ENCODE measurements at places on chromosomes 5 and 9. TPM values are rescaled to one million over a fixed set of nuclear protein-coding genes. Genes with fewer than 3 reads are reported as not detected.

Gene FAM81B
- total RNA-seq: not detected

Gene ECM2
- total RNA-seq: 20.1 TPM

DNA sequence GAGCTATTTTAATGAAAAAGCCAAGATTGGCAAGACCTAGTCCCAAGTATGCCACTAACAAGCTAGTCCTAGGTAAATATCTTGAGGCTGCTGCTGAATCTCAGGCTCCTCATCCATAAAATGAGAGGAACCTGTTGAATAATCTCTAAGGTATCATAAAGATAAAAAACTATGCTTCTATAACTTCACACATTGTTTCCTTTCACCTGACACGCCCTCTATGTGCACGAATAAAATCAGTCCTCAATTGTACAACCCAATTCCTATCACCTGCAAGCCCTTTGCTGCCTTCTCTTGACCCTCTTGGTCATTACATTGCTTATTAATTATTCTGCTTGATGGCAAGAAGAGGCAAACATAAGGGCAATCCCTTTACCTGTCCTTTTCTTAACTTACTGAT is 69.9 kb downstream of the TRPM6 start:
- no peak for DNase-seq
- no peak overlapping the region for H3K4me3 ChIP-seq
- H3K27ac ChIP-seq: no peak overlapping the region
- no peaks in the 10 kb centered on the region for H3K27me3 ChIP-seq
- H3K4me1 ChIP-seq: no peaks in the 10 kb centered on the region
- no peaks in the 10 kb centered on the region for H3K36me3 ChIP-seq

GRCh38 chr5:1670351-1670750 is 129.3 kb downstream of the MRPL36 start:
- no peaks in the 10 kb centered on the region for H3K27me3 ChIP-seq
- no peak for DNase-seq
- H3K4me3 ChIP-seq: no peak overlapping the region
- H3K36me3 ChIP-seq: no peaks in the 10 kb centered on the region
- no peaks in the 10 kb centered on the region for H3K4me1 ChIP-seq

DNA sequence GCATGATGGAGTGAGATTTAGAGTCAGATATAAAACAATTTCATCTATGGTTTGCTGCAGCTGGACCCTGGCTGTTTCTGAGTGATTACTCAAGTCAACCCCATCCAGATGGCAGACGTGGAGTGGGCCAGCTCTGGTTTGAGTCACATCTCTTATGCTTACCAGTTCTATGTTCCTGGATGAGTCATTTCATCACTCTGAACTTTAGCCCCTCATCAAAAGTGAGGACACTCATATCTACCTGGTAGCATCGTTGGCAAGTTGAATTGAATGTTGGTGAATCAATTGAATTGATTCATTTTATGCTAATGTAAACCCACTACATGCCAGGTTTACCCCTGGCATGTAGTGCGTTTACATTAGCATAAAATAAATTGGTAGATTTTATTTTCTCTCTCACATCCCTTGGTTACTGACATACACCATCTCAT is 176.4 kb downstream of the FGF18 start:
- H3K27ac ChIP-seq: no peak overlapping the region
- no peaks in the 10 kb centered on the region for H3K27me3 ChIP-seq
- H3K4me1 ChIP-seq: no peaks in the 10 kb centered on the region
- H3K4me3 ChIP-seq: no peak overlapping the region
- DNase-seq: no peak
- H3K36me3 ChIP-seq: no peaks in the 10 kb centered on the region

GRCh38 chr5:123371575-123372179 is 51.5 kb downstream of the CEP120 start:
- peak; percentile 44 for DNase-seq
- H3K27ac ChIP-seq: no peak overlapping the region
- H3K4me3 ChIP-seq: no peak overlapping the region

DNA sequence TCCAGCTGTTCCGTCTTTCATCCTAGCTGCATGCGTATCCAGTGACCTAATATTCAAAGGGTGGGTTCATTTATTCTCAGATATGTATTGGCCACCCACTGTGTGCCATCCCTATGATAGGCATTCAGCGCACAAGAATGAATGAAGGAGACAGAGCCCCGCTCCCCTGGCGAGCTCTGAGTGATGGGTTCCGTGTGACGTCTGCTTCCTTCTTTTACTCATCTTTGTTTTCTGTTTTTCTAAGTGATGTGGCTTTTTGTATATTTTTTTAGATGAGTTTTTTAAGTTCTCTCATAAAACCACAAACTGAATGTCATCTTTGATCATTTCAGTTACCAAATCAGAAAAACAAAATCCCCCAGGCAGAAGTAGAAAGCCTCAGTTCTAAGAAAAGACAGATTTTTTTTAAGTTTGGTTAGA is 168.3 kb upstream of the OTULINL start:
- H3K27me3 ChIP-seq: no peaks in the 10 kb centered on the region
- H3K4me3 ChIP-seq: no peak overlapping the region
- no peaks in the 10 kb centered on the region for H3K4me1 ChIP-seq
- H3K27ac ChIP-seq: no peak overlapping the region

GRCh38 chr9:132267660-132268059 is 87.1 kb downstream of the SETX start:
- H3K4me3 ChIP-seq: no peak overlapping the region
- H3K4me1 ChIP-seq: no peaks in the 10 kb centered on the region
- no peaks in the 10 kb centered on the region for H3K27me3 ChIP-seq
- no peak overlapping the region for H3K27ac ChIP-seq
- DNase-seq: no peak

DNA sequence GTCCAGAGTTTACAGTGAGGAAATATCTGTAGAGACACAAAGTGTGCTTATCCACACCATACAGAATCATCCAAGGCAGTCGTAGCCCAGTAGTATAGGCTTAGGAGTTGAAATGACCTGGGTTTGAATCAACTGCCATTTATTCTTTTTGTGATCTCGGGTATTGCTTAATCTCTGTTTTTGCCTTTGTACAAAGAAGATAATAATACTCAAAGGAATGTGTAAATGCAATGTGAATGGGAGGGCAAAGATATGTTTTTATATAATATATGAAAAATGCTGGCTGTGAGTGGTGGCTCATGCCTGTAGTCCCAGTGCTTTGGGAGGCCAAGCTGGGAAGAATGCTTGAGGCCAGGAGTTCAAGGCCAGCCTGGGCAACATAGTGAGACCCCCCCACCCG is 141.1 kb downstream of the SPATA31D1 start:
- H3K27me3 ChIP-seq: no peaks in the 10 kb centered on the region
- no peaks in the 10 kb centered on the region for H3K36me3 ChIP-seq
- no peak overlapping the region for H3K27ac ChIP-seq
- no peak overlapping the region for H3K4me3 ChIP-seq
- no peak for DNase-seq

GRCh38 chr5:129656952-129657351 is 90.9 kb upstream of the MINAR2 start:
- H3K27me3 ChIP-seq: no peaks in the 10 kb centered on the region
- DNase-seq: no peak
- H3K36me3 ChIP-seq: no peaks in the 10 kb centered on the region
- H3K27ac ChIP-seq: no peak overlapping the region
- no peaks in the 10 kb centered on the region for H3K4me1 ChIP-seq

DNA sequence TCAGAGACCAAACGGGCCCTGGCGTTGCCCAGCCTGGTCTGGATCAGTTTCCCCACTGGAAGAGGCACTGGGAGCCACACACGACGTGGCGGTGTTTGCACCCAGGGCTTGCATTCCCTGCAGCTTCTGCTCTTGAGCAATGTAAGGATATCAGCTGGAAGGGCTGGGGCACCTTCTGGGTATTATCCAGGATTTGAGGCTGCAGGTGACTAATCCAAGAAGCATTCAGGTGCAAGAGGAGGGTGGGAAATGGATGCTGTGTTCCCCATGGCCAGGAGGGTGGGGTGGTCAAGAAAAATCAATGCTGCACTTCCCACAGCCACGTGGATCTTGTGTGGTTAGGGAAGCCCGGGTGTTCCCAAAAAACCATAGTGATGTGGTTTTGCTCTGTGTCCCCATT is 430.9 kb downstream of the IRX2 start:
- H3K27ac ChIP-seq: no peak overlapping the region
- no peaks in the 10 kb centered on the region for H3K27me3 ChIP-seq
- no peaks in the 10 kb centered on the region for H3K4me1 ChIP-seq
- no peak overlapping the region for H3K4me3 ChIP-seq

DNA sequence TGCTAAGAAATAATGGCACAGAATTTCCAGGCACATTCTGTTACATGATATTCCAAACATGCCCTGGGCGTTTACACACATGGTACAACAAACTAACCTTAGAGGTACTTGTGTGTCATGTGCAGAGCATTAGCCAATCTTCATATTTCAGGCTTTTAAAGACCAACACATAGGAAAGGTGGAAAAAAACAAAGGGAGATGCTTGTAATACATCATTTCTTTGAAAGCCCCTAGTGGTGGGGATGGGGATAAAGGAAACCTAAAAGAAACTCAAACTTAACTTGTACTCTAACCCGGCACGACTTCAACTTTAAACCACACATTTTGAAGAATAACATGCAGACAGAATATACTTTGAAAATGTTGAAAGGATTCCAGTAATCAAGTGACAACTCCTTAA is 133.6 kb downstream of the PTPRD start:
- H3K27me3 ChIP-seq: no peaks in the 10 kb centered on the region
- H3K36me3 ChIP-seq: no peaks in the 10 kb centered on the region
- no peak overlapping the region for H3K4me3 ChIP-seq
- no peak overlapping the region for H3K27ac ChIP-seq

DNA sequence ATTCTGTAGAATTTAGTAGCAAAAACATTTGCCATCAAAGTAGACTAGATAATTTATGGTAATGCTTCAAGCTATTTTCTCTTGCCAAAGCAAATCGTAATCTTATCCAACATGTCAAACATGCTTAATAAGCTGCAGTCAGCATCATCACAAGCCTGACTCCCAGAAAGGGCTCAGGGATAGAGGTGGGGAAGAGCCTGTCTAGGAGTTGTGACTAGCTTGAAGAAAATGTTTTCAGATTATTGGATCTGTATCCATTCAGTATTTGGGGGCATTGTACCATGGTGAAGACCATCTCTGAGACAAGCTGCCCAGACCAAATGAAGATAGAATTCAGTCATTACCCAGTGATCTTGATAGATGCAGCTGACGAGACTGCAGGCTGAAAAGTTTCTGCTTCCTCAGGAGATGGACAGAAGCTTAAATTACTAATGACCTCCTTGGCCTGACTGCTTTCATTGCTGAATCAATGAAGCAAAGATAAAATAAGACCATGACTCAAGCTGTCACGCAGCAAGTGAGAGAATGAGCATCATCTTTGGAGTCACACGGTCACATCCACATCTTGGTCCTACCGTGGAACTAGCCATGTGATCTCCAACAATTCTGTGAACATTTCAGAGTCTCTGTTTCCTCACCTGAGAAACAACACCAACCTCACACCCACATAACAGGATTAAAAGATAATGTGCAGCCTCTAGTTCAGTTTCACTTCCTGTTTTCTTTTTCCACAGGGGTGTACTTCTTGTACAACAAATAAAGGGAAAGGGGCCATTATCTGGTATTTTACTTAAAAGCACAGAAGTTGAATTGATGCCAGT is 9.4 kb downstream of the ERAP2 start:
- peak overlapping the region; percentile 13 for H3K27ac ChIP-seq
- DNase-seq: no peak
- peaks cover 3% of the 10 kb centered on the region for H3K4me1 ChIP-seq
- H3K36me3 ChIP-seq: peaks cover 65% of the 10 kb centered on the region
- no peaks in the 10 kb centered on the region for H3K27me3 ChIP-seq

Gene LRRTM2
- not detected for total RNA-seq

GRCh38 chr9:125745018-125745417 is 2.2 kb upstream of the PBX3 start:
- H3K4me1 ChIP-seq: no peaks in the 10 kb centered on the region
- H3K4me3 ChIP-seq: no peak overlapping the region
- no peaks in the 10 kb centered on the region for H3K27me3 ChIP-seq
- no peak for DNase-seq
- no peak overlapping the region for H3K27ac ChIP-seq

DNA sequence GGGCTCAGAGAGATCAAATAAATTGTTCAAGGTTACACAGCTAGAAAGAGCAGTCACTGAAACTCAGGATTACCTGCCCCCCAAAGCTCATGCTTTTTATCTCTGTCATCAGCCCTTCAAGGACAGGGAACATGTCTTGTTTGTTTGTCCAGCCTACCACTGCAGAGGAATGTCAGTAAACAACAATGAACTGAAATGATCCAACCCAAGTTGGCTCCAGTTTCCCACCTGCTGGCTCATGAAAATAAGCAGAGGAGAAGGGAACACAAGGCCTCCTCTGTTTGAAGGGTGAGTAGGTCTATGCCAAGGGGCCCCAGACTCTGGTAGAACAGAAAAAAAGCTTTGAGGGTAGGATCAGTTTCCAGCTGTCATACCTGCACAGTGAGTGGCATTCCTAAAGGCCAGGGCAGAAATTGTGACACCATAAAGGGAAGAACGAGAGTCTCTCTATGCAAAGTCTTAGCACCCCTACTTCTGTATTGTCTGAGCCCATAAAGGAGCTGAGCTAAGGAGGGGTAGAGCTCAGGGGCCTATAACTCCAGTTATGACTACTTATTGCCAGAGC is 115.2 kb downstream of the TRIM36 start:
- H3K27ac ChIP-seq: no peak overlapping the region
- DNase-seq: no peak
- H3K27me3 ChIP-seq: no peaks in the 10 kb centered on the region
- no peaks in the 10 kb centered on the region for H3K36me3 ChIP-seq
- no peaks in the 10 kb centered on the region for H3K4me1 ChIP-seq

DNA sequence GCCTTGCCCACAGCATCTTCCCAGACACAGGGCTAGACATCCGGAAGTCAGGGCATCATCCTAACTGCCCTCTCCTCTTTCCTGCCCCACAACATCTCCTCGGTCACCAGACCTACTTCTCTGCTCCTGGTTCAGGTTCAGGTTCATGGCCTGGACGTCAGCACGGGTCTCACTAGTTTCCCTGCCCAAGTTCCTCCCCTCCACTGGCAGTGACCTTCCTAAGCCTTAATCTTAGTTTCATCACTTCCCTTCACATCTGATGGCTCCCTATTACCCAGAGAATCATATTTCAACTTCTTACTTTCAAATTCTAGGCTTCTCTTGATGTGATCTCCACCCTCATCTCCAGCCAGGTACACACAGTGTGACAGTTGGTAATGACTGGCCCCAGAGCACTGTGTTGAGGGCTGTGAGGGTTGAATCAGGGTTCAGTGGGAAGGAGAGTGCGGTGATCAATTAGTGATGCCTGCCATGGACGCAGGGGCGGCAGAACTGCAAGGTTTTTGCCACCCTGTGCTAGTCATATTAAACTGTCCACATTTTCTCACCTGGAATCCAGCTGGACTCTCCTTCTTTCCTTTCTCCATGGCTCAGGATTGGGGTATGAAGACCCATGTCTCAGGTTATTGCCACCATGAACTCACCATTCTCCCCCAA is 34.3 kb upstream of the CRB2 start:
- DNase-seq: no peak
- H3K27me3 ChIP-seq: no peaks in the 10 kb centered on the region
- H3K4me1 ChIP-seq: no peaks in the 10 kb centered on the region
- H3K4me3 ChIP-seq: no peak overlapping the region
- H3K27ac ChIP-seq: peak overlapping the region; percentile 19
- H3K36me3 ChIP-seq: no peaks in the 10 kb centered on the region

Gene SLC6A3
- total RNA-seq: not detected

Data from Peyer's patch (tissue), 4 donors.